ENCODE measurements at places on chromosomes 7 and 10.

- DNase-seq = no peak
These were observed 236.1 kb downstream of the RNLS start for GRCh38 chr10:88347022-88347421.

DNA sequence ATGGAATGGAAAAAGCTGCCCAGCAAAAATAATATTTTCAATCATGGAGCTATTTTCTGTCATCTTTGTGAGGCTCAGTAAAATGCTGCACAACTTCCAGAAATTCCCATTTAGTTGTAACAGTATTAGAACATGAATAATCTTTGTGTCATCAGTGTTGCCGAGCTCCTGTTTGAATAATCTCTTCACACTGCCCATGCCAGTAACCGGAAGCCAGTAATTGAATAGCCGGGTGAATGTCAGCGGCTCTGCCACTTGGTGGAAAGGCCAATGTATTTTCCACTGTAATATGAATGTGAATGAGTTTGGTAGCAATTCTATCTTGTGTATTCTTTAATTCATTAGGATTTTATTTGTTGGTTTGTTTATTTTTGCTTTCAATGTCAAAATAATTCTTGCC is 172.5 kb upstream of the INSYN2A start:
- no peak for DNase-seq

- no peak for DNase-seq
These were observed 100.8 kb downstream of the CUBN start for GRCh38 chr10:17028798-17029197.

DNA sequence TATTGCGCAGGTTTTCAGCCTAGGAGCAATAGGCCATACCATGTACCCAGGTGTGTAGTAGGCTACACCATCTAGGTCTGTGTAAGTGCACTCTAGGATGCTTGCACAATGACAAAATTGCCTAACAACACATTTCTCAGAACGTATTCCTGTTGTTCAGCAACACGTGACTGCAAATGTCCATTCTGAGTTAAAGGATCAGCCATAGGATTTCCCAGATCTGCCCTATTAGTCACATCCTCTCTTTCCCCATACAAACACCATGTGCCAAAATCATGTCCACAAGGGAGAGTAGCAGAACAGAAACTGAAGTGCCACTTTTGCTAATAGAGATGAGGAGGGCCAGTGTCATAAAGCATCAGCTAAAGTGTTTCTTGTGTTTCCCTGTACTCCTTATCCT is 42.6 kb upstream of the AMPH start:
- DNase-seq = no peak

DNA sequence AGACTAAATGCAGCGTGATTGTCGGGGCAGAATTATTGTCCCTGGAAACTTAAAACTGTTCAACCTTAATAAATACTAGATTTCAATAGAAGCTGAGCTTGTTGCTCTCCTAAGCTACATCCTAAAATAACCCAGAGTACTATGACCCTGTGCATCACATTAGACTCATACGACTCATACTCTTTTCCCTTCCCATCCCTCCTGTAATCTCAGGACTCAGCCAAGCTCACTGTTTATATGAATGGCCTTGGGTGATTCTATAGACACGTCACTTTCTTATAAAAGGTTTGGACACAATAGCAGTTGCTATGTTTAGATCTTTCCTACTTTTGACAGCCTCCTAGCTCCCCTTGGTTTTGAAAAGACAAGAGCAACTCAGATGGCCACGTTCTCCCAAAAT is 17.2 kb downstream of the TCF7L2 start:
- no peak for DNase-seq

- DNase-seq = no peak
These were observed 36.0 kb upstream of the KCNMA1 start for GRCh38 chr10:77673515-77674140.

DNA sequence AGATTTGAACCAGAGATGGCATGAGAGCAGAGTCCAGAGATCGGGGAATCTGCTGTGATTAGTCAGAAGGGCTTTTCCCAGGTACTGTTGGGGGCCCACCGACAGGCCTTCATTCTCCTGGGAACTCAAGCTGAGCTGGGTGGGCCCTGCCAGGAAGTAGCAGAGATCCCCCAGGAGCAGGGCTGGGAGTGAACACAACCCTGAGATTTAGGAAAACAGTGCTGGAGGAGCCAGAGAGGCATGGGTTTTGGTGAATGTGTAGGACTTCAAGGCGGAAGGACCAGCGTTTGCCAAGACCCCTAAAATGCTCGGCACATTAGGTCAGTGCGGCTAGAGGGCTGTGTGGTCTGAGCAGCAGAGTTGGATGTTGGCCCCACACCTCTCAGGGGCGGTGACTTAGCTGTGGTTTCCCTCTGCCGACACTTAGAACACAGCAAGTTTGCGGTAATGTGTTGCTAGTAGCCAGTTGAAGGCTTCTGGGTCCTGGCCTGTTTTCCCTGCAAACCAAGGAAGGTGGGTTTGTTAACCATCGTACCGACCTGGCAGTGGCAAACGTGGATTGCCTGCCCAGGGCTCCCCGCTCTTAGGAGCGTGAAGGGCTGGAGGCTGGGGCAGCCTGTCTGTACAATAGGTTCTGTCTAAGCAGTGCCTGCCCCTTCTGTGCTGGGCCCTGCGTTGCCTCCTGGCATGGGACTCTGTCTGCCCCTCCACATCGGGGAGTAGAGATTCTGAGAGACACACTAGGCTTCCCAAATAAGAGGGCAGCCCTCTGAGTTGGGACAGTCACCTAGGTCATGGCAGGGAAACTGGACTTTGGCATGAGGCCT is 14.0 kb downstream of the NACAD start:
- no peak for DNase-seq

DNA sequence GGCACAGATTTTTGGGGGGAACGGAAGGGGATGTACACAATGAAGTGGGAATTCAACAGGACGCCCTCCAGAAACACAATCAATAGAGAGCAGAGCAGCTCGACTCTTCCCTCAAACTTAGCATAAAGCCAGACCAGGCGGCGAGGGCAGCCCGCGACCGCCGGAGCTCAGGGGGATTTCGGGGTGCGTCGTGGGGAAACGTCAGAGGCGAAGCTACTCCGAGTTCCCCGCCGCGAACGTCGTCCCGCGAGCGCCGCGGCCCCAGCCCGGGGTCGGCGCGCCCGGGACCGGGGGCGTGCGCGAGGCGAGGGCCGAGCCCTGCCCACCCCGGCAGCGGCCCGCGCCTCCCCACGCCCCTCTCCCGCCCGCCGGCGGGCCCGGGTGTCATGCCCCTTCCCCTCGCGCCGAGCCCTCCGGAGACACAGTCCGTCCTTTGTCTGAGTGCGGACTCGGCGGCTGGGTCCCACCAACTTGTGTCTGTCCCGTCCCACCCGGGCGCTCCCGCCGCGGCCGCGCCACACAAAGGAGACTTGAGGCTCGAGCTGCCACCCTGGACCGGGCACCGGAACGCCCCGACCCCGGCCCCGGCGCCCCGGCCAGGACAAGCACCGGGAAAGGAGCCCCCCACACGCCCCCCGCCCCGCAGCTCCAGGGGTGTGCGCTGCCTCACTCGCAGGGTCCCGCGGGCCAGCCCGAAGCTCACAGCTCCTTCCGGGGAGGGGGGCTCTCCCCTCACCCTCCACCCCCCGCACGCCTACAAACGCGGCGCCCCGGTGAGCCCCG is 634 bp downstream of the EZH2 start:
- DNase-seq = peak; percentile 90

GRCh38 chr7:81209059-81209458 is 290.2 kb upstream of the SEMA3C start:
- no peak for DNase-seq

- DNase-seq = no peak
These were observed 349.1 kb upstream of the GALNT17 start for GRCh38 chr7:70782796-70783195.

- DNase-seq = no peak
These were observed 20.9 kb downstream of the MORN4 start for GRCh38 chr10:97612386-97612785.

- peak; percentile 64 for DNase-seq
These were observed 340.3 kb upstream of the PRKCQ start for GRCh38 chr10:6920072-6921019.

- no peak for DNase-seq
These were observed 44.8 kb upstream of the HSPA12A start for GRCh38 chr10:116787053-116787659.

DNA sequence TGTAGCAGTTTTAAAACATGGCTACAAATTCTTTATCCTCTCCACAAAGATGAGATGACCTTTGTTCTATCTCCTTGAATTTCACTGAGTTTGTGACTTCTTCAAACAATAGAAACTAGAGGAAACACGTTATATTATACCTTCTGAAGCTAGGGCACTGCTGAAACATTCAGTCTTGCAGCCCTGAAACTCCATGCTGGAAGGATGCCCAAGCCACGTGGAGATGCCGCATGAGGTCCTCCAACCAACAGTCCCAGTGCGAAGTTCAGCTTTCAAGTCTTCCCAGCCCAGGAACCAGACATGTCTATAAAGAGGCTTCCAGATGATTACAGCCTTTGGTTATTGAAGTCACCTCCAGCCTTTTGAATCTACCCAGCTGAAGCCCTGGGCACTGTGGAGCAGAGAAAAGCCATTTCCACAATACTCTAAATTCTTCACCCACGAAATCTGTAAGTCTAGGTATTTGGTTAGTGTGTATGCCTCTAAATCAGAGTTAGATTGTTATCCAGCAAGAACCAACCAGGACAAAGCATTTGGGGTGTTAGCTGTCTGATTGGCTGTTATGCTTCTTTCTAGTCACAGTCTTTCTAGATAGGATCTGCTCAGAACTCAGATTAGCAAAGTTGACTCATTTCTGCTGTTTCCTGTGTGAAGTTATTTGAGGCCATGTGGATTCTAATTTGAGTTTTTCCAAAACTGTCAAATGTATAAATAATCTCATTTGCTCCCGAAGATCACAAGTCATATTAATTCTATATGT is 186.5 kb upstream of the TMEM72 start:
- no peak for DNase-seq

- peak; percentile 33 for DNase-seq
These were observed 127.1 kb downstream of the KMT2E start for GRCh38 chr7:105141068-105141467.

DNA sequence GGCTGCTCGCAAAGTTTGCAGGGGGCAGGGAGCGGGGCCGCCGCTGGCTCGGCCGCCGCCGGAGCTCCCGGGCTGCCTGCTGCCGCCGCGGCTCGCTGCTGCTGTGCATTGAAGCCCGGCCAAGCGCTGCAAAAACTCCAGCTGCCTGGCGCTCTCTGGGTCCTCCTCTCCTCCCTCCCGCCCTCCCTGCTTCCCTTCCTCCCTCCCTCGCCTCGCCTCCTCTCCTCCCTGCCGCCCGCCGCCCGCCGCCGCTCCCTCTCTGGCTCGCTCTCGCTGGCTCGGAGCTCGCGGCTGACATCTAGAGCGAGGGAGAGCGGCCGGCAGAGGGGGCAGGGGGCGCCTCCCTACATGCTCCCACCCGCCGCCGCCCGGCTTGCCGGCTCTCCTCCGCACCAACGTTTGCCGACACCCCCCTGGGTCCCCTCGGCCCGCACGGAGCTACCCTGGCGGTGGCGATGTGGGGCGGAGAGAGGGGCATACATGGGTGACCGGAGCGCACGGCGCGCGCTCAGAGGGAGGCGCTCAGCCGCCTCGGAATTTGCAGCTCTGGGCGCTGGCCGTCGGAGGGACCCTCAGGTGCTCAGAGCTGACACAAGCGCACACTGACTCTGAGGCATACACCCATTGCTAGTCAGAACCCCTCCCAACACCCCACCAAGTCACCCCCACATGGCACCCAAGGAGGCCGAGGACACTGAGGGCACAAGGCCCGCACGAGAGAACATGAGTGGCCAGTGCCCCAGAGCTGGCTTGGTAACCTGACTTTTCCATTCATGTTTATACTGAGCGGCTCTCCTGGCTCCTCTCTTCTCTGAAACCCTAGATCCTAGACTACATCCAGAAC is 1.2 kb upstream of the PLXNA4 start:
- DNase-seq = no peak

- no peak for DNase-seq
These were observed 14.6 kb downstream of the ADRB1 start for GRCh38 chr10:114058297-114058696.

DNA sequence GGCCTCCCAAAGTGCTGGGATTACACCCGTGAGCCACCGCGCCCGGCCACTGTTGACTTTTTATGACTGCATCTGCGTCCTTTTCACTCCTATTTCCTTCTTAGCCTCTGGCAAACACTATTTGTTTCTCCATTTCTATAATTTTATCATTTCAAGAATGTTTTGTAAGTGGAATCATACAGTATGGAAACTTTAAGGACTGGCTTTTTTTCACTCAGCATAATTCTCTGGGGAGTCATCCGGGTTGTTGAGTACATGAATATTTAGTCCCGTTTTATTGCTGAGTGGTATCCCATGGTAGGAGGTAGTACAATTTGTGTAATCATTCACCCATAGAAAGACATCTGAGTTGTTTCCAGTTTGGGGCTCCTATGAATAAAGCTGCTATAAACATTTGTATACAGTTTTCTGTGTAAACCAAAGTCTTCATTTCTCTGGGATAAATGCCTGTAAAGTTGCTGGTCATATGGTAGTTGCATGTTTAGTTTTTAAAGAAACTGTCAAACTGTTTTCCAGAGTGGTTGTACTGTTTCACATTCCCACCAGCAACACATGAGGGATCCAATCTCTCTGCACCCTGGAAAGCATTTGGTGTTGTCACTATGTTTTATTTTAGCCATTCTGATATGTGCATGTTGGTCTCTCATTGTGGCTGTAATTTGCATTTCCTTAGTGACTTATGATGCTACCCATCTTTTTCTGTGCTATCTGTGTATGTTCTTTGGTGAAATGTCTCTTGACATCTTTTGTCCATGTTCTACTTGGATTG is 139.6 kb upstream of the EEPD1 start:
- no peak for DNase-seq

DNA sequence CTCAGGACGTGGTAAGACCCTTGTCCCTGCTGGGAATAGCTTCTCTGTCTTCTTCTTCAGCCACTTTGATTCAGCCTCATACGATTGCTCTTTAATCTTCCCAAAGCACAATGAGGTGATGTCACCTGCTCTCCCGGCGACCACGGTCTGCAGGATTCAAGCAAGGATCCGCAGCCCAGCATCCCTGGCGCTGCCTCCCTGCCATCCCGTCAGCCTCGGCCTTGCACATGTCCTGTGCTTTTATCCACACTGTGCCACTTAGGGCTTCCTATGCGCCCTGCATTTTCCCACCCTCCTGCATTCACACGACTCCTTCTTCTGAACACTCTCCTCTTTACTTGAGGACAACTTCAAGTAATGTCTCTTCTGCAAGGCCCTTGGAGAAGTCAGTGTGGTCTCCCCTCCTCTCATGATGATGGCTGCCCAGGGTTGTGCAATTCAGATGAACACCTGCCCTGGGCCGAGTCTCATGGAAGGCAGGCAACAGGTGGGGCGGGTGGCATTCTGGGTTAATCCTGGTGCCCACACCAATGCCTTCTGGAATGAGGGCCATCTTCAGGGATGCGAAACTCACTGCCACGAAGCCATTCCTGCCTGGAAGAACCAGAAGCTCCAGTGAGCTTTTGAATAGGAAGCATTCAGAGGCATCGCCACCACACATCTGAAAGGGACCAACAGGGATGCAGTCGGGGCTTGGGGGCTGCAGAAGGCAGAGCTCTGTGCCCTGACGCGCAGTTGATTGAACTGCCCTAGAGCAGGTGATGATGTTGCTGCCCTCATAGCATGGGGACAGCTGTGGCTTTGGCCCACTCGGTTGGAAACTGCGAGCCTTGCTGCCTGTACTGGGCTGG is 287.5 kb downstream of the GLRX3 start:
- no peak for DNase-seq

- no peak for DNase-seq
These were observed 192.2 kb downstream of the CUX1 start for GRCh38 chr7:102009628-102010027.
